ENCODE measurements at places on chromosomes 12 and 14.

- no peak for DNase-seq
These were observed 831 bp upstream of the RPS6KA5 start for GRCh38 chr14:91061056-91061887.

- DNase-seq = no peak
These were observed 39.2 kb downstream of the BCL11B start for GRCh38 chr14:99232714-99233214.

DNA sequence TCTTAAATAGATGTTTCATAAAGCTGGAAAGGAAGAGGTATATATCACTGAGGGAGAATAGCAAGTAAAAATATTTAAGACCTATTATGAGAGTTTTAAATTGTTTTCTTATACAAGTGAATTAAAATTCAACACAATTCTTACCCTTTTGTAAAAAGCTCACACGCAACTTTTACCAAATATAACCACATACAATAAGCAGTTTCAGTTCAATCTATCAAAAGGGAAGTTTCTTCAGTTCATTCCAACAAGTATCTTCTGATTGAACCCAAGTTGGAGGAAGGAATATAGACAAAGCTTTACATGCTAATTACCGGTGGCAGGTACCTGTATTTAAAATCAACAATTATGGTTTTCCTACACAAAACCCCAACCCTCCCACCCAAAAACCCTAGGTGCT, 41.1 kb downstream of the GTF2A1 start:
- no peak for DNase-seq

GRCh38 chr14:66638689-66639088, 130.7 kb downstream of the GPHN start:
- DNase-seq = no peak

DNA sequence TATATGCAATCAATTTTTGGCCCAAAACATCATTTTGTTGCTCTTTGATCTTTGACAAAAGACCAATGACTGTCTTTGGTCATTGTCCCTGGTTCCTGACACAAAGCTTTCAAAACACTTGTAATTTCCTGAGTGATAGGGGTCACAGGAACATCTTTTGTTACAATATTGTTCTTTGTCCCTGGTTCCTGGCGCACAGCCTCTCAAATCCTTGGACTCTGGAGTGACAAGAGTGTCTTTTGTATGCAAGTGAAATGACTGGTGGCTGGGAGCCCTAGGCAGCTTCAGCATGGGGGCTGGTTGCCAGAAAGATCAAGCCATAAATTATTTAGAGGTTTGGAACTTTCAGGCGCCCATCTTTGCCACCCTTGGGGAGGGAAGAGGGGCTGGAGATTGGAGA, 53.9 kb downstream of the DNAH10 start:
- no peak for DNase-seq

GRCh38 chr12:88764781-88765480, 184.7 kb upstream of the KITLG start:
- no peak for DNase-seq

DNA sequence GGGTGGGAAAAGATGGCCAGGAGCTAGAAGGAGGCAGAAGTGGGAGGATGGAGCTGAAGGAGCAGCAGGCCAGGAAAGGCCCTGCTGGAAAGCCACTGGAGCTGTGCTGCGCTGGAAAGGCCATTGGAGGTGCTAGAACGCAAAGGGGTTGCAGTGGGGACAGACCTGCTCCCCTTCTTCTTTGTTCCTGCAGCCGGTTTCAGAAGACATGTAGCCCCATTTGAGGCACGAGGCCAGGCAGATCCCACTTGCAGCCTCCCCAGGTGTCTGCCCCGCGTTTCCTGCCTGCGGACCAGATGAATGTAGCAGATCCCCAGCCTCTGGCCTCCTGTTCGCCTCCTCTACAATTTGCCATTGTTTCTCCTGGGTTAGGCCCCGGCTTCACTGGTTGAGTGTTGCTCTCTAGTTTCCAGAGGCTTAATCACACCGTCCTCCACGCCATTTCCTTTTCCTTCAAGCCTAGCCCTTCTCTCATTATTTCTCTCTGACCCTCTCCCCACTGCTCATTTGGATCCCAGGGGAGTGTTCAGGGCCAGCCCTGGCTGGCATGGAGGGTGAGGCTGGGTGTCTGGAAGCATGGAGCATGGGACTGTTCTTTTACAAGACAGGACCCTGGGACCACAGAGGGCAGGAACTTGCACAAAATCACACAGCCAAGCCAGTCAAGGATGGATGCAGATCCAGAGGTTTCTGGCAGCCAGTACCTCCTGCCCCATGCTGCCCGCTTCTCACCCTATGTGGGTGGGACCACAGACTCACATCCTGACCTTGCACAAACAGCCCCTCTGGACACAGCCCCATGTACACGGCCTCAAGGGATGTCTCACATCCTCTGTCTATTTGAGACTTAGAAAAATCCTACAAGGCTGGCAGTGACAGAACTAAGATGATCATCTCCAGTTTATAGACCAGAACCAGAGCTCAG, 2.3 kb upstream of the GPR162 start:
- DNase-seq = no peak

DNA sequence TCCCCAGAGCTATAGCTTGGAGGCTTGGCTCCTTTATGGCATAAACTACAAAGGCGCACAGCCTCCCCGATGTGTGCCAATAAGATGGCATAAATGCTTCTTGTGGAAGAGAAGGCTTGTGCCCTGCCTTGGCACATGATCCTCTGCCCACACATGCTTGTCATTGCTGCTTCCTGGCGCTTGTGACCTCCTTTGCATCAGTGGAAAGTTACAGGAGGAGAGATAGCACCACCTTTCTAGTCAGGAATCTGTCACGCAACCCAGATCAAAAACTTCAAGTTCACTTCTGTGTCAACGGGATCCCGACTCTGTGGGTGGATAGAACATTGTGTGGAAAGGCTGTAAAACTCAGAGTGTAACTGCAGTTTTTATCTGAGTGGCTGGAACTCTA, 183.8 kb upstream of the HIF1A start:
- DNase-seq = no peak

GRCh38 chr12:14691560-14691959, 4.8 kb downstream of the GUCY2C start:
- no peak for DNase-seq

- no peak for DNase-seq
These were observed 29.0 kb upstream of the C12orf50 start for GRCh38 chr12:88057994-88058718.

GRCh38 chr12:89920866-89921265, 212.2 kb upstream of the ATP2B1 start:
- no peak for DNase-seq

DNA sequence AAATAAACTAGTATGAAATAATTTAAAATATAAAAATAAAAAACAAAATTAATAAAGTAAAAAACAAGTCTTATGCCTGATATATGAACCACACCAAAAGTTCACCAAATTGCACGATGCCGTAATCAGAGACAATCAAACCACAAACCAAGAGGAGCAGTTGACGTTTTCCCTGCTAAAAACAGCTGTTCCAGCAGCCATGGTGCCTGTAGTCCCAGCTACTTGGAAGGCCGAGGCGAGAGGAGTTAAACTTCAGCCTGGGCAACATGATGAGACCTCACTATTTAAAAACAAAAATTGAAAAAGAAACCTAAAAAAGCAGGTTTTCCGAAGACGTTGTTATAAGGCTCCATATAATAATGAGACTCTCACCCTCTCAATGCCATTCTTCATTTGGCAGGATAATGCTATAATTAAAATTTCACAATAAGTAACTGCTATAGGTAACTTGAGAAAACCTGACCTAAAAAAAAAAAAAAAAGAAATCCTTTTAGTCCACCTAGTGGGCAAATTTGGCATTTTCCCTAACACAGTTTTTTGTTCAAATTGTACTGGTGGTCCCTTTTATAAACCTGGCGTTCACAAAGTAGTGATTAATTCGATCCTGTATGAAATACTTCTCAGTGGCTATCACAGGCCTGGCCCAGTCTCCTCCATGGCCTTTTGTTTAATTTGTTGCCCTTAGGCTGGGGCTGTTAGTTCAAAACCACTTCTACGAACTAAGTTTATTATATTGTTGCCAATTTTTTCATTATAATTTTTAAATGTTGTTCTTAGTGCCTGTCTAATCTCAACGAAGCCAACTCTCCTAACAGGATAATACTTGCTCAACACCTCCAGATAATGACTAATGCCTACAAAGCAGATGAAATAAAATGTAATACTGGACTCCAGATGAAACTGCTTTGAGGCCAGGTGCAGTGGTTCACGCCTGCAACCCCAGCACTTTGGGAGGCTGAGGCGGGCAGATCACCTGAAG, 62.1 kb downstream of the TNFAIP2 start:
- no peak for DNase-seq

DNA sequence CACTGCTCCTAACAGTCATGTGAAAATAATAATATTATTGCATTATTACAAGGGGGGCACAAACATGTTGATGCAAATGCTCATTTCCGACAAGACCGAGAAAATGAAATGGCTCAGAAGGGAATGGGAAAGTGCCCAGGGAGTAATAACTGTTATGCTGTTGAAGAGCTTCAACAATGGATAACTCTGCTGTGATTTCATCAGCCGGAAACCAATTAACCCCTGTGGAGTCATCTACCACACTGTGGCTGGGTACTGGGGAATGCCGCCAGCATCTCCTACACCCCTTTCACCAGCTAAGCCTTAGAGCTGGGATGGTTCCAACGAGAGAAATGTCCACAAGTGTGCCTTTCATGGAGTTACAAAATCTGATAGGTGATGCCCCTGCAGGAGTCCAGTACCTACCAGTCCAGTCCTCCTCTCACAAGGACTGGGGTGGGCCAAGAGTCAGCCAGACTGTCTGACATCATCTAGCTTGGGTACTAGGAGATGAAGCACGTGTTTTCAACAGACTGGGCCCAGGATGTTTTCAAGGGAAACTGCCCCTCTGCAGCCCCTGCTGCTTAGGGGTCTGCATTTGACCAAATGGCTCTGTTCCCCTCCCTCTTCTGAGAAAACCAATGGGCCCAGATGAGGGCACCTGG, 509.3 kb upstream of the CCDC196 start:
- DNase-seq = no peak

DNA sequence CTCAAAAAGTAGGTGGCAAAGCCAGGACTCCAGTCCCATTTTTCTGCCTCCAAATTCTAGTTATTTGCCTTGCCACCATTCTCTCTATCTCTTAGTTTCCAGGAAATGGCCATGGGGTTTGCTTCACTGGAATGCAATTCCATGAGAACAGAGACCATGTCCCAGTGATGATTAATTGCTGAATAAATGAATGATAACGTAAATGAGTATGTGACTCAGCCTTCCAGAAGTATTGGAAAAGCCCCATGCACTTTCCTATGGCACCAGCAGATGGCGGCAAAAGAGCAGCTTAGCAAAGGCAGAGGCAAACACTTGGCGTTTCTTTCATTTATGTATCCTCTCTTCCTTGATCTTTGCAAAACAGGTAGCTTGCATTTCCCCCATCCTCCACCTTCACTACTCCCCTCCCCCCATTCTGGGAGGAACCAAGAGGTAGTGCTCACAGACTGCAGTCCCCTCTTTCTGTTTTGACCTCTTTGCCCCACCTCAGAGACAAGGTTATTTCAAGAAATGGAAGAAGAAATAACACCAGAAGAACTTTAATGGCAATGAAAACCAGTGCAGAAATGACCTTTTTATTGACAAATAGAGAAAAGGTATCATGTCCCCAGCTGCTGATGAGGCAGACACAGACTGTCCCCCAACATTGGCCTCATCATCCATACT, 21.3 kb downstream of the TBX3 start:
- DNase-seq = no peak

DNA sequence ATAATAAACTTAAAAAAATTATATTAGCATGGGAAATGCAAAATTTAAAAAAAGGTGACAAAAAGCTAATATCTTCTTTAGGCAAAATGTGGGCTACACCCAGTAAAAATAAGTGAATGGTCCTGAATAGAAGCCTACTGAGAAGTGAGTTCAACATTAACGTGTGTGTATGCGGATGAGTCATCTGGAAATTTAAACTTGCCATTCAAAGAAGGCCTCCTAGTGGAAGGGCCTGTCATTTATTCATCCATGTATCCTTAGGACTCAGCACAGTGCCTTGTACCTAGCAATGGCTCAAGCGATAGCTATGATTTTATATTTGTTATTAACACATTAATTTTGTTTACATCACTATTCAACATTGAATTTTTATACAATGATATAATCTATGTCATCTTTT, 226.2 kb downstream of the NUBPL start:
- DNase-seq = no peak

DNA sequence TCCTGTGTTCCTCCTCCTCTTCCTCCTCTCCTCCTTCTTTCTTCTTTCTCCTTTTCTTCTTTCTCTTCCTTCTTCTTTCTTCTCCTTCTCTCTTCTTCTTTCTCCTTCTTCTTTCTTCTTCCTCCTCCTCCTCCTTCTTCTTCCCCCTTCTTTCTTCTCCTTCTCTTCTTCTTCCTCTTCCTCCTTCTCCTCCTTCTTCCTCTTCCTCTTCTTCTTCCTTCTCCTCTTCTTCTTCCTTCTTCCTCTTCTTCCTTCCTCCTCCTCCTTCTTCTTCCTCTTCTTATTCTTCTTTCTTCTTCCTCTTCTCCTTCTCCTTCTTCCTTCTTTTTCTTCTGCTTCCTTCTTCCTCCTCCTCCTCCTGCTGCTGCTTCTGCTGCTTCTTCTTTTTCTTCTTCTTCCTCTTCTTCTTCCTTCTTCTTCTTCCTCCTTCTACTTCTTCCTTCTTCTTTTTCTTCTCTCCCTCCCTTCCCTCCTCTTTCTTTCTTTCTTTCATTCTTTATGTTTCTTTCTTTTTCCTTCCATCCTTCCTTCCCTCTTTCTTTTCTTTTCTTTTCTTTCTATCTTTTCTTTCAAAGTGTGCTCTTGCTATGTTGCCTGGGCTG, 19.0 kb downstream of the C12orf71 start:
- no peak for DNase-seq

DNA sequence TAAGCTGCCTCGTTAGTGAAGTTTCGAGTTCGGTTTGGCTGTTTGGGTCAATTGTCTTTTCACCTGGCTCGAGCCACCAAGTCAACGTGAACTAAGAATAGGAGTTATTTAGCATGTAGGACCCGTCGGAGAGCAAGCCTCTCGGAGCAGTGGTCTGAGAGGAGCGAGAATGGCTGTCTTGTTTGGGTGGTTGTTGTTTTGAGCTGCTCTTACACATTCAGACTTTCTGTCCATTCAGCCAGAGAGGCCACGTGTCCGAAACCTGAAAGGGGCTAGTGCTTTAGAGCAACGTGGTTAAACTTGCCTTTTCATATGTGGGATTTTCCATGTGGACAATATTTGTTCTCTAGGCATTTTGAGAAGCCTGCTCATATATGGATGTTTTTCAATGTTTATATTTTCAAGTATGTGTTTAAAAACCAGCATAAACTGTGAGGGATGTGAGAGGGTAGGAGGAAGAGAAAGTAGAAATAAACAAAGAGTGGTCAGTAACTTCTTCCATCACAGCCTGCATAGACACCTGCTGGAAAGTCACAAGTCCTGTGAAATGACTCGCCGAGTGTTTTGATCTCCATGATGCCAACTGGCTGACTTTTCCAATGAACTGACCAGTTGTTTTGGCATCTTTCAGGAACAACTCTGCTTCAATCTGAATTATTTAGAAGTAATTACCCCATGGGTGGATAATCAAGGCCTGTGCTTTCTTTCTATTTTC, 221.0 kb downstream of the ASCL1 start:
- no peak for DNase-seq

- DNase-seq = no peak
These were observed 10.1 kb downstream of the LTBP2 start for GRCh38 chr14:74601982-74602381.

All from chondrocyte (in vitro differentiated cells).